ENCODE measurements at places on chromosomes 6 and 20.

DNA sequence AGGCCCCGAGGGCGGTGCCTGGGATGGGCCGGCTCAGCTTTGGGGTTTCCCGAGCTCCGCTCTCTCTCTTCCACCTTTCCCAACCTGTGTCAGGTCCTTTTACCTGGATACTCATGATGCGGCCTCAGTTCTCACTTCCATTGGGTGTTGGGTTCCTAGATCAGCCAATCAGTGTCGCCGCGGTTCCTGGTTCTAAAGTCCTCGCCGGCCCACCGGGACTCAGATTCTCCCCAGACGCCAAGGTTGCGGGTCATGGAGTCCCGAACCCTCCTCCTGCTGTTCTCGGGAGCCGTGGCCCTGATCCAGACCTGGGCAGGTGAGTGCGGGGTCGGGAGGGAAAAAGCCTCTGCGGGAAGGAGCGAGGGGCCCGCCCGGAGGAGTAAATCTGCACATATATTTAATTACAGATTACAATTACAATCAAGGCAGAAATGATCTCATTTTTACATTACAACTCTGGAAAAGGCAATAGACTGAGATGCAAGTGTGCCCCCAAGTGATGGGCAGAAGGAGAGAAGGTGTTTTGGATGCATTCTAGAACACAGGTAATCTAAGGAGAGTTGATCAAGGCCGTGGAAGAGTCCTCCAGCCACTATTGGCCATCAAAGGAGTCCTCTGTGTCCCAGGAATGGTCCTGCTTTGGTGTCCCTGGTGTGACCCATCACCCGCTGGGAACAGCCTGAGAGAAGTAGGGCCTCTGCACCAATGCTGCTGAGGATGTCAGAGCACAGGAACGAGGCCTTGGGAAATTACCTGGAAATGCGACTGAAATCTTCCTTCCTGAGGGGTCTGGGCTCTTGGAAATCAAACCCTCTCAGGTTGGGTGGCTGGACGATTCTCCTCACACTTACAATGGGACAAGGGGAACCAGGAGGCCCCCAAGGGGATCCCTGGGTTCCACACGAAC is 34.7 kb upstream of the MICB start:
- peak; percentile 86 for DNase-seq

- no peak for DNase-seq
Measured at GRCh38 chr6:125082908-125083683, 70.5 kb upstream of the TPD52L1 start.

DNA sequence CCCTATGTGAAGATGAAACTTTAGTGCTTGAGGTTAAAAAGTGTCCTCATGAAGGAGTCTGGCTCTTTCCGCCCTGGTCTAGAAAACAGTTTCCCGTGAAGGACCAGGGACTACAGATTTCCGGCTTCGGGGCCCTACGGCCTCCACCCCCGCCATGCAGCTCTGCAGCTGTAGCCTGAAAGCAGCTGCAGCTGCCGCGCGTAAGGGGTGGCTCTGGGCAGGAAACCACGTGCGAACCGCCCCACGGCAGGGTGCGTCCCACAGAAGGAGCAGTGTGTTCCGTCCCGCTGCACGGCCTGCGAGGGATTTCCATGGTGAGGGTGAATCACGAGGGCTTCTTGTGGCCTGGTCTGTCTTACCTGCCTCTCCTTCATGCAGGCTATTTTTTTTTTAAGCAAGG is 117.0 kb downstream of the ERMARD start:
- peak; percentile 68 for DNase-seq

DNA sequence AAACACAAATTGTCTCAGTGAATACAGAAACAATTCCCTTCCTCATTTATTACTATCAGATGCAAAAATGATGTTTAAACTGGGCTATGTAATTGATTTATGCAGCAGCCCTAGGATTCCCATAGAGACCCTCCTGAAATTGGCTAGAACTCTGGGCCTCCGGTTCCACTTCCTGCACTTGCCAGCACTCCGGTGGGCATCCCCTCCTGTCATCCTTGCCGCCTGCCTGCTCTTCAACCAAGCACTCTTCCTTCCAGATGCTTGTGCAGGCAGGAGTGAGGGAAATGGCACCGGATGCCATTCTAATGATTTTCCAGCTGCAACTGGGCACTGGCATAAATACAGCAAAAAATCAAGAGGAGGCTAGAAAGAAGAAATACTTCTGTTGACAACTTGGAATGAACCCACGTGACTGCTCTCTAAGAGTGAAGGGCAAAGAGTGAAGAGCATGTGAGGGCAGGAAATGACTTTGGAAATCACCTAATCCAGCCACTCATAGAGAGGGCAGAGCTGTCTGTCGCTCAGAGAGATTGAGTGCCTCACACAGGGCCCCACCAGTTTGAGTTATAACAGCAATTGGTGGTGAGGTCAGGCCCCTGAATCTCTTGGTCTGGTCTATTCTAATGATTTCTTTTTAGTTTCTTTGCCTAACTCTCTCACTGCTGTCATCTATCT is 3.7 kb upstream of the NEDD9 start:
- peak; percentile 27 for DNase-seq
